Lower lobe of right lung (tissue), 2 donors: ENCODE measurements at places on chromosomes 3 and 15. TPM values are rescaled to one million over a fixed set of nuclear protein-coding genes. Genes with fewer than 3 reads are reported as not detected.

The NR1I2 gene
- total RNA-seq, result 0.21 TPM

The HCN4 gene
- 0.18 TPM for total RNA-seq

The BBX gene
- 58.3 TPM for total RNA-seq

- no peak for DNase-seq
These were observed 24.3 kb upstream of the SUCLG2 start for GRCh38 chr3:67678665-67679064.

DNA sequence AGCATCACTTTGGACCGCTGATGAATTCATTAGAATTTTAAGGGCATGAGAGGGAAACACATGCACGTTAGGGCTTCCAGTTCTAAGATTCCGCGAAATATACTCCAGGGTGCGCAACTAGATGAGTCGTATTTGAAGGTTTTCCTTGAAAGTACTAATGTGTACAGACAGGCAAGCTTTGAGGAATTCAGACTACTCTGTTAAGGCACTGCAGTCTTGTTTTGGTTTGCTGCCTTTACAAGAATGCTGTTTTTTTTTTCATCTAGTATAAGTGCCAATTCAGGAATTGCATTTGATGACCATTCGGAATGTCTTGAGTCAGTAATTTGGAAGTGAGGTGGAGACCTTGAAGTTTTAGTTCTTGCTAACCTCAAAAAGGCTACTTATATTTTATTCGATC is 19.1 kb downstream of the TRNT1 start:
- no peak for DNase-seq

- DNase-seq, result no peak
These were observed 11.7 kb downstream of the TF start for GRCh38 chr3:133757701-133758567.

- no peak for DNase-seq
These were observed 630 bp downstream of the CACNA2D2 start for GRCh38 chr3:50502584-50503423.

GRCh38 chr3:155757577-155757976 is 12.7 kb upstream of the PLCH1 start:
- no peak for DNase-seq

DNA sequence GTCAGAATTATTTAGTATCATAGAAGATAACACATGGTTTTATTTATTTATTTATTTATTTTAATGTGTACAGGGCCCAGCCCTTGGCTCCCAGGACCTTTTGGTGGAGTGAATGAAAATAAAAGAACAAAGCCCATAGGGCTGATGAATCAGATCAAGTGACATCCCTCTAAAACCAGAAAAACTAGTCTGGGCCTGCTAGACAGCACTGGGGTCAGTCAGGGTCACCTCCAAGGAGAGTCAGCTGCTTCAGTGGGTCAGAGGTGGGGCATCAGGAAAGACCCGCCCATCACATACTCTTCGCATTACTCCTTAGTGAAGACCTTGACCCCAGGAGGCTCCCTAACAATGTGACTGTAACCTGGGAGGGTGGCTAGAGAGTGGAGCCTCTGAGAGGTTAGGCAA is 12.8 kb downstream of the PPCDC start:
- DNase-seq, result no peak
